ENCODE measurements at places on chromosomes 7 and 10.

DNA sequence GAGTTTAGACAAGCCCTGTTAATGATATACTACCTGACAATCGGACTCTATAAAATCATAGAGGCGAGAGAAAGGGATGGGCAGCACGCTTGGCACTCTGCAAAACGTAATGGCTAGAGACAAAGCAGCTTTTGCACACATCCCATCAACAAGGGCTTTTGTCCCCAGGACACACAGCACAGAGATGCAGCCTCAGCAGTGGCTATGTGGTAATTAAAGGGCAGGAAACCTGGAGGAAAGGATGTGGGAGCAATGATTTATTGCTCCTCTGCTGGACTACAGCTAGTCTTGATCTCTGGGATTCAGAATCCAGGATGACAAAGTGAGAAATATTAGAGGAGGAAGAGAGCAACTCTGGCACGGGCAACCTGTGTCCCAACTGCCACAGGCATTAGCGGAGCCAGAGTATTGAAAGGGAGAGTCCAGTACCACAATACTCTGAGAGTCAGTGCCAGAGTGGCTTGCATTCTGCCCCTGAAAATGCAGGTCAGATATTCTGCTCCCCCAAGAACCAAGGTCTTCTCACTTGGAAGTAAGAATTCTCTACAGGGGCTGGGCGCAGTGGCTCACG is 96.5 kb downstream of the ARMH3 start:
- DNase-seq, result no peak

- no peak for DNase-seq
Observed at GRCh38 chr10:131249955-131250344, 61.6 kb downstream of the TCERG1L start.

- no peak for DNase-seq
Observed at GRCh38 chr7:50368366-50368765, 63.9 kb downstream of the IKZF1 start.

- DNase-seq, result peak; percentile 25
Observed at GRCh38 chr10:131396121-131397050, 84.9 kb upstream of the TCERG1L start.

DNA sequence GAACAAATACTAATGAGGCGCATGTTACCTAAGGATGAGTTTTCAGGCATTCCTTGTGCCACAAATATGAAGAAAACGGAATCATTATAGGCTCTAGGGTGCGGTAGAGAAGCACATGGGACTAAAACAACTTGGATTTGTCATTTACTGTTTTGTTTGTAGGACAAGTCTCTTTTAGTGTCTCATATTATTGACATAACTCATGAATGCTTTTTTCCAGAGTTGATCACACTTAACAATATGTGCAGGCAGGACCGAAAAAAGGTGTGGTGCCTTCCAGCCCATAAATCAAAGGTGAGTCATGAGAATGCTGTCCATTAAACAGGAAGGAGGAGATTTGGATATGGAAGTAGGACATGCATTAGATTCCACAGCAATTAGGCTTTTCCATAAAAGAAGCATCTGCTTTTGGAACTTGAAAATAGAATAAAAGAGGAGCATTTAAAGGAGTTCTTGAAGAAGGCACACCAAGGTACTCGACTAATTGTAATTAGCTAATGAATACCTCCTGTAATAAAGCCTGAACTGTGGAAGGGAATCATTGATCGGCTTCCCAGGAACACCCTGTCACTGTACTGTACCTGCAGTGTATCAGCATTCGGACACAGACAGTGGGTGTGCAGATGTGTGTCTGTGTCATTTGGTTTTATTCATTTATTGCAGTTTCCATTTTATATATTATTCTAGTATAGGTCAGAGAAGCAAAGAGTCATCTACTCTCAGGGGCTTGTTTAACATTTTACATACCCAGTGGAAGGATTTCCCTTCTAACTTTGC is 119.7 kb upstream of the KLF14 start:
- DNase-seq, result no peak

DNA sequence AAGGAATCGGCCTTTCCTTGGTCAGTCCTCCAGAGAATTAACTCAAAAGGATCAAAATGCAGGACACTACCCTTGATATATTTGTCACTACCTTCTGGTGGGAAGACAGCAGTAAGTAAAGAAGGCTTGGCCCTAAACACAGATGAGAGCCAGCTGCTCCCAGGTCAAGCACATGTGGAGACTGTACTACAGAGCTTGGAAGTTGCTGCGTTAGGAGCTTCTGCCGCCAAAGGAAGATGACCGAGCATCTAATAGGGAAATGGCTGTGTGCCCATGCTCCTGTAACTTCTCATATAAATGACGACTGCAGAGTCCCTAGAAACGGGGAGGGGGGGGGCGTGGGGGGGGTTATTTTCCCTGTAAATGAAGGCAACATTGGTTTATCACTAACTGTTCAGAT is 59.0 kb downstream of the PODXL start:
- no peak for DNase-seq

DNA sequence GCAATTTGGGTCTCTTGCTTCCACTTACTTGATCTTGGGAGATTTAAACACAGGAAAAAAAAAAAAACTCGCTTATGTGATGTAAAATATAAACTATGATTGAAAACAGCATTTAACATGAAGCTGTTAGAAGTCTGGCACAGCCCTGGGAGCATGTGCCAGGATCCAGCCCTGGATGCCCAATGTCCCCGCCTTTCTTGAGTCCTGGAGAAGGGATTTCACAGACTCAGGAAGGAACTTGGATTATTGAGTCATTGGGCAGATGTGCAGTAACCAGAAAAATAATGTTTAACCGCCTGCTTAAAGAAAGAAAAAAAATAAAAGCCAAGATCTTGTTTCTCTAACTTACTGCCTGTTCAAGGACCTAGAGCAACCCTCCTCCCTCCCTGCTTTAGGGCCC is 3.7 kb upstream of the JCAD start:
- no peak for DNase-seq

- DNase-seq, result no peak
Observed at GRCh38 chr10:33008499-33009243, 50.6 kb upstream of the ITGB1 start.

GRCh38 chr7:158353606-158354570 is 233.7 kb downstream of the PTPRN2 start:
- peak; percentile 50 for DNase-seq

DNA sequence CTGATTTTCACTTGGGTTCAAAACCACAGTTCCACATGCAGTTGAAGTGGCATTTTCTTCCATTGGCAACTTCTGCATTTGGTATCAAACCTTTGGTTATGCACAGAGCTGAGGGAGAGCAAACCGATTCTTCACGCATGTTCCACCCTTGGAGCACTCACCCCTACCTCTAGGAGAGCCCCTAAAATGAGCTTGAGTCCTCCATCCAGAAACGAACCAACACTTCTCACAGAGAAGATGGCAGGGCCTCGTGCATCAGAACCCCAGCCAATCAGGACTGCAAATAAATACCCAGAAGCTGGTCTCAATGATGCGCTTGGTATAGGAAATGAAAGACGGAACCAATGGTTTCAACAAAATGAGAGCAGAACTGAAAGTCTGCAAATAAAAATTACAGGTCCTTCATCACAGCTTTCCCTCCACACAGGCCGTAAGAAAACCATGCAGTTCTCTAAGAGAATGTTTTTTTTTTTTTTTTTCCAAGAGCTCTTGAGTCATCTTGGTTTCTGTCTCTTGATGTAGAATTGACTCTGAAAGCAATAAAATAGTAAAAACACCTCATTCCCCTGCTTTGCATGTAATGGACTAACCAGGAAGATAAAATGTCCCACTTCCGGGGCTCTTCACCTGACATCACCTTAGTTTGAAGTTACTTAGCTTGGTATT is 23.9 kb downstream of the KLF6 start:
- DNase-seq, result no peak

DNA sequence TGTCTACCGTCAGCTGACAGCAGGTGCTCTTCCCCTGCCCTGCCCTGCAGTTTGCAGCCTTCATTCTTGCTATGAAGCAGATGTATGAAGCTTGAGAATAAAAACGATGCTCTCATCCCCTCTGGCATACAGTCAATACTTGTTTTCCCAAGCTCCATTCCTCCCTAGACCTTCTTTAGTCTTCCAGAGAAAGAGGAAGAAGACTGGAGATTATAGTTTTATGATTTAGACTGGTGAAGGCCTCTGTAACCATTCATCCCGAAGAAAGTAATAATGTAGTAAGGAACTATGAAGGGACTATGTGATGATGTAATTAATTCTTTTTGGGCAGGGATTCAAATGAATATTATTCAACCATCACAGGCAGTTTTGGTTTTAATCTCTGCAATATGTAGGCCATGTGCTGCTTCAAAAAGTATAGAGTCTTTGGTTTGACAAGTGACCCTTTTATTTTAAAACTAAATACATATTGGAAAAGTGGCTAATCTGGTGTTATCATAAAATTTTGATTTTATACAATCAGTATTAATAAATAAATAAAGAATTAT is 242.4 kb upstream of the KIAA1217 start:
- DNase-seq, result no peak

DNA sequence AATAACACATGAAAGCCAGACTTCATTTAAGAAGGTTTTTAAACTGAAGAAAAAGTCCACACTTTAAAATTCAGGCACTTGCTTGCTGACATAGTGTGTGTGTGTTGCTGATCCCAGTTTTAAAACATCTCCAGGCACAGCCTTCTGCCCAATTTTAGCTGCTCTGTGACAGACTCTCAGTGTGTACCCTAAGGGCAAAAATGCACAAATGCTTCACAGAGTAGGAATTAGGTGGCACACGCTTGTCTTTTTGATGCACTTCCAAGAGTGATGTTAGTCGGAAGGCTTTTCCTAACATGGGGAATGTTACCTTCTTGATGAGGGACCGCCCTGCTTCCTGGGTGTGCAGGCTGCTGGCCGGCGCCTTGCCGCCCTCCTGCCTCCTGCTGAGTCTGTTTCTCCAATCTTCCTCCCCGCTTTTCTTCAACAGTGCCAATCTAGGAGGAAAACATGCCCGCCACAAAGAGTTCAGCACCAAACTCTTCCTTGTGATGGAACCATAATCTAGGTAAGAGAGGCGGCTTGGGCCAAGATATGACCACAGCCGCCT is 122.3 kb downstream of the SVIL start:
- DNase-seq, result no peak

GRCh38 chr7:123747620-123748141 is 1.1 kb downstream of the WASL start:
- DNase-seq, result no peak
